ENCODE measurements at places on chromosomes 13 and 19.

GRCh38 chr19:3607303-3608078 is 816 bp upstream of the TBXA2R start:
- DNase-seq, result no peak

DNA sequence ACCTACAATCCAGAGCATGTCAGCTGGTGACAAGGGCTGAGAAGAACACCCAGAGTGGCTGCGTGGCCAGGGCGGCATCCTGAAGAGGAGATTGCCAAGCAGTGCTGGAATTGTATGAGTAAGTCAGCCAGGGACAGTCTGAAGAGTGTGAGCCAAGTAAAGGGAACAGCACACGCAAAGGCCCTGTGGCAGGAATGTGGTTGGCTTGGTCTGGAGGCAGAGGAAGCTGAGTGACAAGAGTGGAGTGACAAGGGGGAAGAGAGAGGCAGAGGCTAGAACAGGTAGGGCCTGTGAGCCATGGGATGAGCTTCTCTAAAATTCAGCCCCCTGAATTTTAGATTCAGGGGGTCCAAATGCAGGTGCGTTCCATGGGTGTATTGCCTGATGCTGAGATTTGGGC is 53.7 kb upstream of the UQCRFS1 start:
- no peak for DNase-seq

- no peak for DNase-seq
These were observed 449.8 kb downstream of the FGF9 start for GRCh38 chr13:22120646-22121045.

DNA sequence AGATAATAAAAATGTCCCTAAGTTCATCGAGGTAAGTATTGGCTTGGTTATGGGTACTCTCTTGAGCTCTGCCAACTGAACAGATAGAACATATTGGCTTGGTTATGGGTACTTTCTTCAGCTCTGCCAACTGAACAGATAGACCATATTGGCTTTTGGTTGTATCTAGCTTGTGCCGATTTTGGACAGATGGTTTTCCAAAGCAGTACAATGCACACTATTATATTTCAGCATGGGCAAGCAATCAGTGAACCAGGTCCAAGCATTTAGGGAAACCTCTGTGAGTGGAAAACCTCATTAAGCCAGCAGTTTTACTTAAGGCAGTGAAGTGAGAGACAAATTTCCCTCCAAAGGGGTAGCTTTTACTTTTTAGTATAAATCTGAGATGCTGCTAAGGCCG is 1440.5 kb upstream of the SPRY2 start:
- DNase-seq, result no peak

- peak; percentile 98 for DNase-seq
These were observed at the start of gene ELOF1 for GRCh38 chr19:11558881-11559828. Gene ELOF1 (minus strand): TSS chr19:11559230. CDS start chr19:11554347, 4,883 bp downstream.

All from NCI-H526 (cell line).